ENCODE measurements at places on chromosomes 1 and 21.

DNA sequence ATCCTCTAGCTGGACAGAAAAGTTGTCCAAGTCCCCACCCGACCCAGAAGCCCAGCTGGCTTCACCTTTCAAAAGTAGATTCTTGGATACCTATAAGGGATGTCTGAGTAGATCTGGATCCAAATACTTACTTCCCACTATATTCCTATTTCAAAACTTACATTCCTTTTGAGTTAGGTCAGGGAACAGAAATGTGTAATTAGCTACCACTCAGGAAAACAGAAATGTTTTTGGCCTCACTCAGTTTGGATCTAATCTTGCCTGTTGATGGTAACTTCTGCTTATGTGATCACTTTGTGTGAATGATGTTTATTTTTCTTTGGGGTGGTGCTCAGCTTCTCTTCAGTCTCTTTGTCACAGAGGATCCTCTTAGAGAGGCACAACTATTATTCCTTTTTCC lies 814.4 kb upstream of the RGS18 start:
- no peak for DNase-seq

DNA sequence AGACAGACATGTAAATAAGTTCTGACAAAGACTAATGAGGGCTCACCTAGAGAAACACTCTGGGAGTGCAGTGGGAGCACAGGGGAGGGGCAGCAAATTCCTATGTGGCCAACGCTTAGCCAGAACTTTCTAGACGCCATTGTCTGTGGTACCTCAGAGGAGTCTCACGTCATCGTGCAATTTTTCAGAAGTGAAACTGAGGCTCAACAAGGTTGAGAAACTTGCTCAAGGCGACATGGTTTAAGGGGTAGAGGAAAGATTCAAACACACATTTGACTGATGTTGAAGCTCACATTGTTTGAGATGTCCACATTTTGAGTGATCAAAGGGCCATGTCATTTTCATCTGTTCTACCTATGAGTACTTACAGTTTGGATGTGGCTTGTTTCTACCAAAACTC lies 152.6 kb upstream of the LMO4 start:
- DNase-seq: no peak

GRCh38 chr21:41402796-41403195 lies 23.2 kb upstream of the MX1 start:
- DNase-seq: no peak

- DNase-seq: no peak
Observed at GRCh38 chr1:220267630-220268029, 4.6 kb downstream of the RAB3GAP2 start.

GRCh38 chr1:19814681-19815503 lies at the start of gene RNF186:
Gene RNF186, minus strand, starts transcription at chr1:19815283. Its CDS starts 182 bp downstream, at chr1:19815101.
- no peak for DNase-seq

DNA sequence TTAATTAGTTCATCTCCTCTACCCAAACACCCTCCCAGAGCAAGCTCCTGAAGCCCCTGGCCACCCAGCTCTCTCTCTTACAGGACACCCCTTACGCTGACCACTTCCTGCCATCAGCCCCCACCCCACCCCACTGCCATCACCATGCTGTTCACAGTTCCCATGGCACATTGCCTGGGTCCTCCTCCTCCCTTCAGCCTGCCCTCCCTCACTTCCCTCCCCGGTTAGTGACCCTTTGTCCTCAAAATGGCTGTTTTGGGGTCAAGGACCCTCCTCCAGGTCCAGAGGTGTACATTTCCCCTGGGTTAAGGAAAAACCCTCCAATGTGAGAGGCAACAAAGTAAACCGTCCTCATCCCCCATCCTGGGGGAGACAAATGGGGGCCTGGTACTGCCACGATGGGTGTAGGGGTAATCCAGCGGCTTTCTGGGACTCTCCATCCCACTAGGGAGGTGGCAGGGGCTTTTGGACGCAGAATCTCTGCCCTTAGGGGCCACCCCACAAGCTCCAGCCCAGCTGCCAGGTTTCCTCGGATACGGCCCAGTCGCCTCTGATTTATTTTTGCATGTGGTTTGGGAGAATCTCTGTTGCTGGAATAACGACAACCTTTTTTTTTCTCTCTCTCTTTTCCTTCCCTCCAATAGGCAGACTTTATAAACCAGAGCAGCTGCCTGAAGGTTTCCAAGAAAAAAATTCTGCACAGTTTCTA lies 8.5 kb downstream of the CAMK2N1 start:
- no peak for DNase-seq

DNA sequence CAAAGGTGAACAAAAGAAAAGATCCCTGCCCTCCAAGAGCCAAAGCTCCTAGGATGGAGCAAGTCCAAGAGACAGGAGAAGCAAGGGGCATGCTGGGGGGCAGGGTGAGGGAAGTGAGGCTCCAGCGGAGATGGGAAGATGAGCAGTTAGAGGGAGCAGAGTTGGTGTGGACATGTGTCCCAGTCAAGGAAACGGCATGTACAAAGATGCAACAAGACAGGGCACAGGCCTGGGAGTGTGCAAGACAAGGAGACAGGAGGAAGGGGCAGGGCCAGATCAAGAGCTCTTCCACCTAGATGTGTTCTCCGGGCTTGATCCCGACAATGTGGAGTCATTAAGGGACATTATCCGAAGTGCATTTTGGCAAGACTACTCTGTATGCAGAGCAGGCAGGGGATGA lies 82.1 kb downstream of the CAPZB start:
- DNase-seq: no peak
